Activated CD4-positive, alpha-beta T cell treated with anti-CD3 and anti-CD28 coated beads, Interleukin-2, amount 50 U/mL, for 24 hours (primary cell): ENCODE measurements at places on chromosomes 3 and 15.

- DNase-seq: no peak
Observed at GRCh38 chr3:14811684-14812083, 7.1 kb upstream of the FGD5 start.

GRCh38 chr15:75751891-75752290 is 39.2 kb upstream of the CSPG4 start:
- no peak for DNase-seq

GRCh38 chr3:72702390-72702789 is 145.9 kb downstream of the SHQ1 start:
- DNase-seq: no peak

DNA sequence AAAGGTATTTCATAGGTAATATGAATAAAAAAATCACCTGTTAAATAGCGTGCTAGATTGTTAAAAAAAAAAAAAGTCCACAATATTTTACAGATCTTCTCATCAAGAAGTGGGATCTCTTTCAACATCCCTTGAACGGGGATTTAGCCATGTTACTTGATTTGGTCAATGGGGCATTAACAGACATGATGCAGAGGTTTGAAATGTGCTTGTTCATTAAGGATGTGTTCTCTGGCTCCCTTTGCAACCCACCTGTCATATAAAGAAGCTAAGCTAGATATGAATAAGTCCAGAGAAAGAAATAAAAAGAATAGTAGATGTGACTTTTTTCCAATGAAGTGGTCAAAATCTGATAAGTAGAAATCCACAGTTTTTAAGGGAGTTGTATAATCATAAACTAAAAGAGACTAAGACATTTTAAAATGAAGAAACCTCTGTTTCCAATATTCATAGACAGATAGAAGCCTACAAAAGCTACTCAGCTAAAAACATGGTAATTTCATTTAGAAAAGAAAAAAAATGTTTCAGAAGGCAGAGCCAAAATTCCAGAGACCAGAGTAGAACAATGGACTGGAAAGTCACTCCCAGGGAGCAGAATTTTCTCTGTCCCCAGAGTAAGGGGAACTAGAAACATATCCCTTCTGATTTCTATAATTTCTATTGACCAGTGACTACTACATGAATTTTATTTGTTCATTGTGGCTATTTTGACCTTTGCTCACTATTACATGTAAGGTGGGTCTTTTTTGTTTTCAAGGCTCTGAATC is 79.2 kb downstream of the PLSCR2 start:
- no peak for DNase-seq

- peak; percentile 4 for DNase-seq
Observed at GRCh38 chr3:12796171-12797123, at the start of gene CAND2. Gene CAND2, plus strand, starts transcription at chr3:12796680. Its CDS starts 41 bp downstream, at chr3:12796721.

DNA sequence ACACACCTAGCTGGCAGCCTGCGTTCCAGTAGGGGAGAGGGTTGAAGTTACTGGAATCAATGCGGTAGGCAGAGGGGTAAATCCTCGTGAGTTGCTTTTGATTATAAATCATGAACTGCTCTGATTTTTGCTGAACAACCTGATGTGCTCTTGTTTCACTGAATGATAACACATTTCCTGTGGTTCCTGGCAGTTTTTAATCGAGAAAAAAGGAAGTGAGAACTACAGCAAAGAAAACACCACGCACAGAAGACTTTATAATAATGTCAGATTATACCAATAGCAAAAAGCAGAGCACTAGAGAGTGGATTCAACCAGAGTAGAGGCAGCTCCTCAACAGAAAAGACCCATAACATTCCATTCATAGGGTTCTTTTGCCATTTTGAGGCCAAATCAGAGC is 200.8 kb upstream of the STRIT1 start:
- DNase-seq: no peak

DNA sequence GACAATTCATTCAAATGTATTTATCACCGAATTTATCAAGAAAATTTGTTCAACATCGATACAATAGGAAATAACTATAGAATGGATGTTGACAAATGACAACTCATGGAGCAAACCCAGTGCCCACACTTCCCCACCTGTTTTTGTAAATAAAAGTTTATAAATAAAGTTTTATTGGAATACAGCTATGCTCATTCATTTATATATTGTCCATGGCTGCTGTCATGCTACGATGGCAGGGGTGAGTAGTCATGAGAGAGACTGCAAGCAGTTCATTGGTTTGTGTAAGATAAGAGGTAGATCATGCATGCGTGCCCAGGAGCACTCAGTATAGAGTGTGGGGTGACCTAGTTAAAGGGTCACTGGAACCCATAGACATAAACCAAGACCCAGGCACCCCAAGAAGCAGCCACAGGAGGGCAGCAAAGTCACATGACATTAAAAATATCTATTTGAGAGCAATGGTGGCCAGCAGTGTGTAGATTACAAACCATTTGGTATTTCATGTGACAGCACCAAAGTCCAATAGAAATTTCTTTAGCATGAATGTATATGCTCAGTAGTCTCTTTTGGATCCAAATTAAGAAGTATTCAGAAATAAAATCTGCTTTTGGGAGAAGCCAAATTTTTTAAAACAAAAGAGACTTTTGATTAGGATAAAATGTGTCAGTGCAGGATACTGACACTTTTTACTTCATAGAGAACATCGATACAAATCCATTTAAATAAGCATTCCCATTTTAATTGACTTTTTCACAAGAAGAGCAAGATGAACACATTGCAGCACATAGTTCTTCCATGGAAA is 794.8 kb downstream of the MCTP2 start:
- DNase-seq: no peak

- DNase-seq: no peak
Observed at GRCh38 chr3:162507397-162507796, 1010.8 kb downstream of the OTOL1 start.

- no peak for DNase-seq
Observed at GRCh38 chr3:78737988-78738387, 1029.8 kb downstream of the ROBO1 start.

- no peak for DNase-seq
Observed at GRCh38 chr15:87287156-87287555, 969.4 kb downstream of the NTRK3 start.

- no peak for DNase-seq
Observed at GRCh38 chr3:156353563-156353962, 201.4 kb downstream of the SSR3 start.

DNA sequence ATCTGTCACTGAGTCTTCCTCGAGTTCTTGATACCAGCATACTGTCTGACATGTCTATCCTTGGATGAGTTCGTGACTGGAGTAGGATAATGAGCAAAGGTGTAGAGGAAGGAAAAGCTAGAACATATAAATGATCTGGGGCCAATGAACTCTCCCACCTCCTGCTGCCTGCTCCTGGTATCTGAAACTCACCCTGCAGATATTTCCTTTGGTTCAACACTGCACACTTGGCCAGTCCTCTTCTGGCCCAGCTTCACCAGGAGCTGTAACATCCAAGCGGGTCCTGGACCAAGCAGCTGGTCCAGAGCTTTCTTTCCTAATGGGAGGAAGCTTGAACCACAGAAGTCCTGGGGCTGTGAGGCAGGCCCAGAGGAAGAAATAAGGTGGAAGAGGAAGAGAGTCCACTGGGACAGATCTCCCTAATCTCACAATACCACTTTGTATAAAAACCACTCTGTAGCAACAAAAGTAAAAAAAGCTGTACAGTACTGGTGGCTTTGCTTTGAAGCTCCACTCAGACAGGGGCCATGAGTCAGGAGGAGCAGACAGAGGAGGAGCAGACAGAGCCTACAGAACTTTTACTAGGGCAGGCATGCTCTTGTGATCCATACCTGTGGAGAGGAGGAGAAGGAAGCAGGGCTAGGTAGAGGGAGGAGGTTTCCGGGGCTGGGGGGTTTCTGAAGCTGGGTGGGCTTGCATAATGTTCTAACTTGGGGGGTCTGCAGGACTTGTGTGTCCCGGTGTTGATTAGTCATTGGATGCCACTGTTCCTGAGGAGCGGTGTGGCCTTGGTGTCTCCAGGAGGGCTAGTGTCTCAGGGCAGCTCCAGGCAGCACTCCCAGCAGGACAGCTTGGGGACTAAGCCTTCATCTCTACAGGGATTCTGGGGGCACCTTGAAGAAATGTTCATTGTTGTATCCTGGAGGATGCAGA is 166.9 kb downstream of the ABHD5 start:
- no peak for DNase-seq

- no peak for DNase-seq
Observed at GRCh38 chr15:76234337-76234889, 76.9 kb downstream of the ETFA start.

DNA sequence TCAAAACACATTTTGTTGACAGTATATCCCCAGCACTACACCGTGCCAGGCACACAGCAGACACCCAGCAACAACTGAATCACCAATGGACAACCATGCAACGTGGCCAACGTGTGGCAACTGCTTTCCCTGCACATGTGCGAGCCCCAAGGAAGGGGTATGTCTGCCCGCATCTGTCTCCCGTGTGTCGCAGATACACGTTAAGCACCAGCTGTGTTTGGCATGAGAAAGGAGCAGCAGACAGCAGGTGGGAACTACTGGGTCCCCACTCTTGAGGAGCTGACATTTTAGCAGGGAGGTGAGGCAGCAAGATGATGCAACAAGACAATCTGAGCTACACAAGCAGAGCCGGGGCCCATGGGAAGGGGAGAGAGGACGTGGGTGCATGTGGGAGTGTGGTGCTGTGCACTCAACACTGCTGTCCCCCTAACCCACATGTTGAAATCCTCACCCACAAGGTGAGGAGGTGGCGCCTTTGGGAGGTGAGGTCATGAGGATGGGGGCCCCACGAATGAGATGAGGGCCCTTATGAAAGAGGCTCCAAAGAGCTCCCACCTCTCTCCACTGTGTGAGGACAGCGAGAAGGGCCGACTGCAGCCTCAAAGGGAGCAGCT is 56.2 kb downstream of the ROPN1B start:
- no peak for DNase-seq

GRCh38 chr3:99315896-99316295 is 322.5 kb upstream of the COL8A1 start:
- DNase-seq: no peak

DNA sequence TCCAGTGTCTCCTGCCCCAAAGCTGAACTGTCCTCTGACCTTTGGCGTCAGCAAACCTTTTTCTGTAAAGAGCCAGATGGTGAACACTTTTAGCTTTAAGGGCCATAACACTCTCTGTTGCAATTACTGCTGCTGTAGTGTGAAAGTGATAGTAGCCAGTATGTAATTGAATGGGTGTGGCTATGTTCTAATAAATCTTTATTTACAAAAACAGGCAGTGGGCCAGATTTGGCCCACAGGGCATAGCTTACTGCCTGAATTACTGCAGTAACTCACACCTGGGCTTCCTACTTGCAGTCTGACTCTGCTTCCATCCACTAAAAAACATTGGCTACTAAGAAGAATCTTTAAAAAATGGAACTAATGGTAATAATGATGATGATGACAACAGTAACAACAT is 68.0 kb upstream of the SLC6A11 start:
- no peak for DNase-seq

GRCh38 chr3:82133070-82133606 is 371.7 kb upstream of the GBE1 start:
- DNase-seq: peak; percentile 24

DNA sequence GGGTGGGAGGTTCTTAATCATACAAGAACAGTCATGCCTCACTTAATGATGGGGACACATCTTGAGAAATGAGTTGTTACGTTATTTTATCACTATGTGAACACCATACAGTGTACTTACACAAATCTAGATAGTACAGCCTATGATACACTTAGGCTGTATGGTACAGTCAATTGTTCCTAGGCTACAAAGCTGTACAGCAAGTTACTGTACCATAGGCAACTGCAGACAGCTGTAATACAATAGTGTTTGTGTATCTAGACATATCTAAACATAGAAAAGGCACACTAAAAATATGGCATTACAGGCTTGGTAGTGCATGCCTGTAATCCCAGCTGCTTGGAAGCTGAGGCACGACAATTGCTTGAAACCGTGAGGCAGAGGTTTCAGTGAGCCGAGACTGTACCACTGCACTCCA is 55.7 kb upstream of the PLXND1 start:
- no peak for DNase-seq

DNA sequence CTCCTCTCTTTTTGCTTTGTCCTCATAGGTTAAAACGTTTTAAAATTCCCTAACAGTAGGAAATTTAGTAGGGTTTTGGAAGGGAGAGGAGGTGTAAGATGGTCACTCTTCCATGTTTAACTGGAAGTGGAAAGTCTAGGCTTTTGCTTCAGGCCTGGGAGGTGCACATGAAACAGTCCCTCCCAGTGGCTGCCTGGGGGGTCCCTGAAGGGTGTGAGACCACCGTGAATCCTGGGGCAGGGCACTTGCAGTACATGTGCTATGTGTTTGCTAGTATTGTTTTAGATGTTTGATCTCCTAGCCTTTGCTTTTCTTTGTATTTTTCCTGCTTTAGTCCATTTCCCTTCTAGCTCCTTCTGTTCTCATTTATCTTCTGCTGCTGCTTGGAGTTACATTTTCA is 178.5 kb downstream of the THSD4 start:
- DNase-seq: no peak

DNA sequence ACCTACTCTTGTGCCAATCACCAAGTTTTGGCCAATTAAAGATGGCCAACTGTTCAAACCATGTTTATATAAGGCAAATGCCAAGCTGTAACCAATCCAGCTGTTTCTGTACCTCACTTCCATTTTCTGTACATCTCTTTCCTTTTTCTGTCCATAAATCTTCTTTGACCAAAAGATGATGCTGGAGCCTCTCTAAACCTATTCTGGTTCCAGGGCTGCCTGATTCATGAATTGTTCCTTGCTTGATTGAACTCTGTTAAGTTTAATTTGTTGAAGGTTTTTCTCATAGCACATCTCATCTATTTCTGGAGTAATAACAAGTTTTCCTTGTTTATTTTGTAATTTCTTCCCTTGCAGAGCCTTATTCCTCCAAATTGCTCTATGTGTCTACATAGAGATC is 115.3 kb upstream of the SMAD3 start:
- DNase-seq: no peak

GRCh38 chr3:80533553-80533952 is 765.8 kb upstream of the ROBO1 start:
- DNase-seq: no peak

GRCh38 chr15:64596701-64597476 is 136.5 kb downstream of the ZNF609 start:
- no peak for DNase-seq

- no peak for DNase-seq
Observed at GRCh38 chr3:15638891-15639262, 37.3 kb downstream of the BTD start.

GRCh38 chr3:148727231-148727630 is 29.5 kb downstream of the AGTR1 start:
- DNase-seq: no peak

DNA sequence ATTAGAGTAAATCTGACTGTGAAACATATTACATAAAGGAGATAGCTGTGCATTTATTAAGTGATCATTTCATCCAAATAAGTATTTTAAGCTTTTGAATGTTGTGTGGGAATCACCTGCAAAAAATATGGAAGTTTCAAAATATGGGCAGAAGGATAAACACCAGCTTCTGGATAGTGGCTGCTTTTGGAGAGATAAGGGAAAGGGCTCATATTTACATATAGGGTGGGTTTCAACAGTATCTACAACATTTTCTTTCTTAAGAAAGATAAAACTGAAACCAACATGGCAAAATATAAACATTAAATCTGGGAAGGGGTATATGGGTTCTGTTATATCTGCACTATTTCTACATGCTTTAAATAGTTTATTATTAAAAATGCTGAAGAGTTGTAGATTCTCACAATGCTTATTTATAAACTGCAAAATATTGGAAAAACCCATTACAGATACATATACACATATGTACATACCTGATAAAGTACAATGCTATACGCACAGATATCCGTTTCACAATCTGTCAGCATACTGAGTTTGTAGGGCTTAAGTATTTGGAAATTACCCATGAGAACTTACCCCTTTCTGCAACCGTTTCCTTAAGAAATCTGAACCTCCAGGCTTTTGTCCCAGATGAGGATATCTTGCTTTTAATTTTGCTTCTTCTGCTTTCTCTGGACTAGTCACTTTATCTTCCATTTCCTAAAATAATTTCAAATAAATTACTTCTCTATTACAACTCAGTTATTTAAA is 12.1 kb downstream of the ARPP19 start:
- no peak for DNase-seq
